ENCODE measurements at places on chromosomes 16 and 17. TPM values are rescaled to one million over a fixed set of nuclear protein-coding genes. Genes with fewer than 3 reads are reported as not detected.

TRPV2 gene
- total RNA-seq = 124 TPM

RGS11 gene
- not detected for total RNA-seq

NIP7 gene
- 48.8 TPM for total RNA-seq

RNF222 gene
- 0.20 TPM for total RNA-seq

MKS1 gene
- 18.2 TPM for total RNA-seq

HBZ gene
- total RNA-seq = not detected
